Fibroblast of skin of left biceps (primary cell): ENCODE measurements at places on chromosomes 6 and 20.

DNA sequence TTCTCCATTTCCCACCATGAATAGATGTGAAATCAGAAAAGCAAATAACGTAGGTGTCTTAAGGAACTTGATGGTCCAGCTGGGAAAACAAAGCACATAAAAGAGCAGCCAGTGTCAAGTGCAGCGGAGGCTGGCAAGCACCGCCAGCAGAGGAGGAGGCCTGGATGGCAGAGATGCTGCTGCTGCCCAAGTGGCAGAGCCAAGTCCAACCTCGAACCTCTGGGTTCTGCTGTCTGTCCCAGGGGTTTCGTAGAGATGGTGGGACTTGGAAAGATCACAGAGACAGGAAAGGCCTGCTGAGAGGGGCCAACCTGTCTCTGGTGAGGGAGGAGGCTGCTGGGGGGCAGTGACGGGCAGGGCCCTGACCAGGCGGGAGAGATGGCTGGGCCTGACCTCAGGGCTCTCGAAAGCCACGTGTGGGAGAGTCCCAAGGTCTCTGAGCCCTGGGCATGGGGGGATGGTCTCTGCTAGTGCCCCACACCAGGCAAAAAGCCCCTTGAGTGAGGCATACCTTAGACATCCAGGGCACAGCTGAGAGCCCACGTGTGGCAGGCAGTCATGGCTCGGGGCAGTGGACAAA lies 77.3 kb downstream of the TCP11 start:
- no peak for DNase-seq

- no peak for DNase-seq
Observed at GRCh38 chr6:722077-722524, 29.2 kb upstream of the EXOC2 start.

- no peak for DNase-seq
Observed at GRCh38 chr6:157635388-157636244, 187.4 kb upstream of the SNX9 start.

- no peak for DNase-seq
Observed at GRCh38 chr20:20375862-20376261, 8.0 kb downstream of the INSM1 start.

DNA sequence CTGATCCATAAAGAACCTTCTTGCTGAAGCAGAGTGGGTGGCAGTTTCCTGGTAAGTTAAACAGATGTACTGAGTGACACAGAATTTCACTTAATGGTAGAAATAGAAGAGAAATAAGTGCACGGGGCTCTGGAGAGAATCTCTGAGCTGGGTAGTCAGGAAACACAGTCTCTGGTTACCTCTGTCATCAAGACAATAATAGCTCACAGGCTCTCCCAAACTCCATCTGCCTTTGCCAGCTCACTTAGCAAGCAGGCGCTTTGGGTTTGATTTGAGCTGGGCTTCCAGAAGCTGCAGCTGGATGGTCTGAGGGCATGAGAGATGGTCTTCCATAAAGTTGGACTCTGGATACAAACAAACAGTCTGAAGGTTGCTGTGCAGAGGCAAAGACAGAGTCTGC lies 39.6 kb upstream of the PRSS35 start:
- DNase-seq, result no peak

DNA sequence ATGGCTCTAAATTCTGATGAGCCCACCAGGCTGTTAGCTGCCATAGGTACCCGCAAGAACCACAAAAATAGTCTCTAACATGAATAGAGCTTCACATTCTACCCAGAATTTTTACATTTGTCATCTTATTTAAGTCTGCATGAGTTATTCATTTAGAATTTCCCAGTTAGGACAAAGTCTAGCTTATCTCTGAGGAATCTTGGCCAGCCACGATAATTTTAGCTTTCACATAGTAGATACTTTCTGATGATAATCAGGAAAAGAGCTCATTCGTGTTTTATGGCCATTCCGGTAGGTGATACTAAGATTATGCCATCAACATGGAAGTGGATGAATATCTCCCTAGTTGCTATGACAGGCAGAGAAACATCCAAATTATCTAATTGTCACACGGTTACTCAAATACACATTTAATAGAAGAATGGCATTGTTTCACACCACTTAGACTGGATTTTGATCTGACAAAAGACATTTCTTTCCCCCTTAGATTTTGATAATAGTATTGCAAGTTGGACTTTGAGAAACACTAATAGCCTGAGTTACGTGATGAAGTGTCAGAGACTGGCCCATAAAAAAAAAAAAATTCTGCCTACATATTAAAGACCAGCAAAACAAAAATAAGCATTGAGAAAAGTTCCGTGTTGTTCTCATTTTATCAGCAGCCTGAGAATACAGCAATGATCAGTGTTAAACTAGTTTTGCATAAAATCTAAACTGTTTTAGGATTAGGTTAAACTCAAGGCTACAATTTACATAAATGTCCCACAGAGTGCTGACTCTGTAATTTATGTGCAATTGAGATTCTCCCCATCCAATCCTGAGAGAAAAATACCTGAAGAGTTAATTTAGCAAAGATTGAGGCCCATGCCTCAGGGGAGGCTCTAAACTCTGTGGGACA lies 397.5 kb upstream of the ARID1B start:
- DNase-seq, result no peak

DNA sequence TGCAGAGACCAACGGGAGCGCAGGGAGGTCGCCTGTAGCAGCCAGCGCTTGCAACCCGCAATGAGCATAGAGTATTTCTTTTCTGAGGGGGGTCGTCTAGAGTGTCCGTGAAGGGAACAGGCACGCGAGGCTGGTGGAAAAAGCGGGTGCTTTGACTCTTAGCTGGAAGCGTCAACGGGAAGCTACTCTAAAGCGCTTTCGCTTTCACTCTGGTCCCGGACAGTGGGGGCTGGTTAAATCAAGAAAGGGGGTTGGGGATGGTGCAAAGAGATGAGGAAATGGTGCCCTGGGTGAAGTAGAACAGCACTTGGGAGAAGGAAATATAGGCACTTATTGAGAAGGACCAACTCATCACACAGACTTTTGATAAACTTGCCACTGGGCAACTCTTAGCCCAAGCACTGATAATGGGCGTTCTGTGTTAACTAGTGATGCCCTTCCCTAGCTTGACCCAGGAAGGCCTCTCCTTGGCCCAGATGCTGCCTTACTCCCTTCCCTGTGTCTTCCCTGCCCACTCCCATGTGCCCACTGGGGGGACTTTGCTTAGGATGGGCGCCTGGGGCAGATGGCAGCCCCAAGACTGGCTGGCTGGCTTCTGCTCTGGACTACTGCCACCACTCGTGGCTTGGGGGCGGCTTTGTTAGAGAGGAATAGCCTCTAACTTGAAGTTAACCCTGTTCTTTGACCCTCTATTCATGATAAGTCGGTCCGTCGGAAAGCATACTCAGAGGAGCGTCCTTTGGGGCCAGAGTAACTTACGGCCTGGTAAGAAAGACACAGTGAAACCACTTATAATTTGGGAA lies 585 bp downstream of the PSMB9 start:
- no peak for DNase-seq

GRCh38 chr20:35673884-35674283 lies 9.2 kb upstream of the CPNE1 start:
- no peak for DNase-seq

- DNase-seq, result no peak
Observed at GRCh38 chr6:72410769-72411168, 211.1 kb upstream of the KCNQ5 start.

DNA sequence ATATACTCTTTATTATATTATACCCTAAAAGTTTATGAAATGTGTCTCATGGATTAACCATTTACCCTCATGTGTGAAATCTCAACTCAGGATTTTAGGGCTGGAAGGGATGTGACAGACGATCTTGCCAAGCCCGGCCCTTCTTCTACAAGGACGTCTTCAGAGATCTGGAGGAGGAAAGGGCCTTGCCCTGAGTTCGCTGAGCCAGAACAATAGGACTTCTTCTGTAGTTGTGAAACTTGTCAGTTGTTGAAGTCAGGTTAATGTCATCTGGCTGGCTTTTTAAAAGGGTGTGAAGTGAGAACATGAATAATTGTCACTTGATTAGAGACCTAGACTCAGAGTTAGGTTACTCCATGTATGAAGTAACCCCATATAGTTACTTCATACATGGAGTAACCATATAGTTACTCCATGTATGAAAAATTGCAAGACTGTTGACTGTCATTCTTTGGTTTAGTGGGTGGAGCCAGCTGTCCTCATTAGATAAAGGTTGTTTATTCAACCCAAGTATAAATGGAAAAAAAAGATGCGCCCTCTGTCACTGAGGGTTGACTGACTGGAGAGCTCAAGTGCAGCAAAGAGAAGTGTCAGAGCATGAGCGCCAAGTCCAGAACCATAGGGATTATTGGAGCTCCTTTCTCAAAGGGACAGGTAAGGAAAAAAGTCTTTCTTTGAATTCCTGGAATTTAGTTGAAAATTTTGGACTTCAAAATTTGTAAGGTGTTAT lies at the start of gene ARG1:
TSS of gene ARG1 (plus strand) at position 541 of the 730 bp plus-strand sequence. CDS start at position 598, 57 bp downstream.
- DNase-seq, result no peak

DNA sequence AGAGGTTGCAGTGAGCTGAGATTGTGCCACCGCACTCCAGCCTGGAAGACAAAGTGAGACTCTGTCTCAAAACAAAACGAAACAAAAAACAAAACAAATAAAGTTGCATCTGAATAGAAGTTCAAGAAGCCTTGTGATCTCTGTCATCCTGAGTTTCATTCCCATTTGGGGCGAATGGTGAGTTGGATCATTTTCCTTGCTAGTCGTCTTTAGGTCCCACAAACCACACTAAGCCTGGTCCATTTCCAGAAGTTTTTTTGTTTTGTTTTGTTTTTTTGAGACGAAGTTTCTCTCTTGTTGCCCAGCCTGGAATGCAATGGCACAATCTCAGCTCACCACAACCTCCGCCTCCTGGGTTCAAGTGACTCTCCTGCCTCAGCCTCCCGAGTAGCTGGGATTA lies 33.8 kb downstream of the ZNF217 start:
- DNase-seq, result no peak

- DNase-seq, result no peak
Observed at GRCh38 chr6:37688078-37688850, 9.4 kb downstream of the MDGA1 start.

DNA sequence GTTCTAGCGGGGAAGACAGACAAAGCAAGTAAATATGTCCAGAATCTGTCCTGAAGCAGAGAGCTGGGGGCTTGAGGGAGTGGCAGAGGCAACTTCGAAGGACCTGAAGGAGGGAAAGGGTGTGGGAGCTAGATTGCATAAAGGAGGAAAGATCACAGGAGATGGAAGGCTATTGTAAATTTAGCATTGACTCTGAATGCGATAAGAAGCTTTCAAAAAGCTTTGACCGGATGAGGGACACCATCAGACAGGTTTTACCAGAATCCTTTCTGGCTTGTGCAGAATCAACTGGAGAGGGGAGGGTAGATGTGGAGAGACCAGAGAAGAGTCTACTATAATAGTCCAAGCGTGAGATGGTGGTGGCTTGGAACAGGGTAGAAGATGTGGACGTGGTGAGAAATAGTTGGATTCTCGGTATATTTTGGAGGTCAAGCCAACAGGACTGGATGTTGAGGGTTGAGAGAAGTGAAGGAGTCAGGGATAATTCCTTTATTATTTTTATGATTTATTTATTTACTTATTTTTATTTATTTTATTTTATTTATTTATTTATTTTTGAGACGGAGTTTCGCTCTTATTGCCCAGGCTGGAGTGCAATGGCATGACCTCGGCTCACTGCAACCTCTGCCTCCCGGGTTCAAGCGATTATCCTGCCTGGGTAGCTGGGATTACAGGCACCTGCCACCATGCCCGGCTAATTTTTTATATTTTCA lies 19.9 kb upstream of the RIPOR3 start:
- no peak for DNase-seq

DNA sequence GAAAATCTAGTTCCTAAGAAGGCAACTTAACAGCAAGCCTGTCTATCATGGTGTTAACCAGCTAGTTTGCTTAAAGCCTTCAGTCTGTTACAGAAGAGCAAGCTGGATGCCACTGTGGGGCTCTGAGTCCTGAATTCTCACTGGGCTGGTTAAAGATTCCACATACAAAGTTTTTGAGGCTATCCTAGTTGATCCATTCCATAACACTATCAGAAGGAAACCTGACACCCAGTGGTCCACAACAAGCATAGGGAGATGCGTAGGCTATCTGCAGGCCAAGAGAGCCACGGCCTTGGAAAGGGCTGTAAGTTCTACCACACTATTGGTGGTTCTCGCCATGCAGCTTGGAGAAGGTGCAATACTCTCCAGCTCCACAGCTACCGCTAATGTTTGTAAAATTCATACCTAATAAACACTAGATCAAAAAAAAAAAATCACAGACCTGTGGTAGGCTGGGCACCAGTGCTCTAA lies 420 bp upstream of the MCCD1 start:
- no peak for DNase-seq

- no peak for DNase-seq
Observed at GRCh38 chr6:151998784-151999183, 191.3 kb downstream of the ESR1 start.

DNA sequence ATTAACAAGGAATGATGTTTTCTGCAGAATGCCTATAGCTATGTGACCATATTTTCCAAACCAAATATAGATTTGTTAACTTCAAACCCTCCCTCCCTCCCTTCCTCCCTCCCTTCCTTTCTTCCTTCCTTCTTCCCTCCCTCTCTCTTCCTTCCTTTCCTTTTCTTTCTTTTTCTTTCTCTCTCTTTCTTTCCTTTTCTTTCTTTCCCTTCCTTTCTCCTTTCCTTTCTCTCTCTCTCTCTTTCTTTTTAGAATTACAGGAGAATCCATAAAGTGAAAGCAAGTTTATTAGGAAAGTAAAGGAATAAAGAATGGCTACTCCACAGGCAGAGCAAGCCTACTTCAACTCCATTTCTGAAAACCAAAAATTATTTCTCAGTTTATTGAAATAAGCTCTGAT lies 153.0 kb downstream of the AHI1 start:
- no peak for DNase-seq

GRCh38 chr6:13615792-13616120 lies 621 bp downstream of the NOL7 start:
- no peak for DNase-seq

- DNase-seq, result no peak
Observed at GRCh38 chr20:15379681-15380296, 1042.4 kb upstream of the FLRT3 start.

GRCh38 chr20:44396369-44397130 lies 41.1 kb downstream of the HNF4A start:
- DNase-seq, result no peak

DNA sequence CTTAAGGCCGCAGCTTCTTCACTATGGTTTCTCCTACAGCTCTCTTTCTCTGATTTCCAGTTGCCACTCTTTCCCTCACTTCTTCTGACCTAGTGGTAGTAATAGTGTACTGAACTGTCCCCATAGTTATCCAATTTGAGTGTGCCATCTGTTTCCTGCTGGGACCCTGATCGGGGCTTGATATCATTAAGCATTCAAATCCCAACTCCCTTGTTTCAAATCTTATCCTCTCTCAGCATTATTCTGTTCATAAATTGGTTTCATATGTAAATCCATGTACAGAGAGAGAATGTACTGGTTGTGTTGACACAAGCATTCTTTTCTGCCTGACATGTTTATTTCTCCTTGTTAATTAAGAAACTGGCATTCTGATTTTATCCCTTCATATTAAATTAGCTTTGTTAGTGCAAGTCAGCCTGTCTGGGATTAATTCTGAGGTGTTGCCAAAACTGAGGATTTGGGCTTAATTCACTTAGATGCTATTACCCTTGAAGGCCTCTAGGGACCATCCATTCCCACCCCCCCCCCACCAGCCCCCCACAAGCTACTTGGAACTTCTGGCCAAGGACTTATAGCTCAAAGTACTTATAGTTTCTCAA lies 84.6 kb upstream of the PROKR2 start:
- DNase-seq, result no peak
